ENCODE measurements at places on chromosomes 13 and 19.

DNA sequence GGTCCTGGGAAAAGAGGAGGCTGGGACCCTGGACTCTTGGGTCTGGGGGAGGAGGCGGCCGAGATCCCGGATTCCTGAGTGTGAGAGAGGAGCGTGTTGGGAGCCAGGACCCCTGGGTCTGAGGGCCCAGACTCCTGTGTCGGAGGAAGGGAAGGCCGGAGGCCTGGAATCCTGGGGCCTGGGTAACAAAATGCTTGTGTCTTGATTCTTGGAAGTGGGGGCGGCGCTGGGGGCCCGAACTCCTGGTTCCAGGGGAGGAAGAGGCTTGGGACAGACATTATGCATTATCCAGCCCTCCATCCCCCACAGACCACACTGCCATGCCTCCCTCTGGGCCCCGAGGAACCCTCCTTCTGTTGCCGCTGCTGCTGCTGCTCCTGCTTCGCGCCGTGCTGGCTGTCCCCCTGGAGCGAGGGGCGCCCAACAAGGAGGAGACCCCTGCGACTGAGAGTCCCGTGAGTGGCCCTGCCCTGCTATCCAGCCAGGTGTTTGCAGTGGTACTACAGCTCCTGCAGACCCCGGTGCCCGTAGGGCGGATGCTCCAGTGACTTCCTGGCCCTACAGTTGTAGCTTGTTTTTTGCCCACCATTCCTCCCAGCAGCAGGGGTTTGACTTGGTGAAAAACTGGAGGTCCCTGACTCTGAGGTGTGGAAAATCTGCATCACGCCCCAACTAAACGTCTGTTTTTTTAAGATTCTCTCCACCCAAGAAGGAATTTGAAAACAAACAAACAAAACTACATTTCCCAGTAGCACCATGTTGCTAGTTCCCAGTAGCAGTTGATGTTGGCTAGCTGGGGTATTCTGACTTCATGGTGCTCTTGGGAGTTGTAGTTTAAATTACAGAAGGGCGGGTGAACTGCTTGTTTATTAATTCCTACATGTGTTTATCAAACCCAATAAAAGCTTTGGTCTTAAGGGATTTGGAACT, 630 bp downstream of the NUCB1 start:
- peak; percentile 23 for DNase-seq

DNA sequence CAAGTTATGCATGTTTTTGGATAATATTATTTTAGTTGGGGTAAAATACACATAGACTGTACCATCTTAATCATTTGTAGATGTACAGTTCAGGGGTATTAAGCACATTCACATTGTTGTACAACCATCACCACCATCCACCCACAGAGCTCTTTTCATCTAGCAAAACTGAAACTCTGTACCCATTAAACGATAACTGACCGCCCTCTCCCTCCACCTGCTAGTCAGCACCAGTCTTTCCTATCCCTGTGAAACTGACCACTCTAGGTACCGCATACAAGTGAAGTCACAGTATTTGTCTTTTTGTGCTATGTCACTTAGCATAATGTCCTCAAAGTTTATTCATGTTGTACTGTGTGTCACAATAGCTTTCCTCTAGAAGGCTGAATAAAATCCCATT, 60.2 kb upstream of the GTF2F2 start:
- no peak for DNase-seq

DNA sequence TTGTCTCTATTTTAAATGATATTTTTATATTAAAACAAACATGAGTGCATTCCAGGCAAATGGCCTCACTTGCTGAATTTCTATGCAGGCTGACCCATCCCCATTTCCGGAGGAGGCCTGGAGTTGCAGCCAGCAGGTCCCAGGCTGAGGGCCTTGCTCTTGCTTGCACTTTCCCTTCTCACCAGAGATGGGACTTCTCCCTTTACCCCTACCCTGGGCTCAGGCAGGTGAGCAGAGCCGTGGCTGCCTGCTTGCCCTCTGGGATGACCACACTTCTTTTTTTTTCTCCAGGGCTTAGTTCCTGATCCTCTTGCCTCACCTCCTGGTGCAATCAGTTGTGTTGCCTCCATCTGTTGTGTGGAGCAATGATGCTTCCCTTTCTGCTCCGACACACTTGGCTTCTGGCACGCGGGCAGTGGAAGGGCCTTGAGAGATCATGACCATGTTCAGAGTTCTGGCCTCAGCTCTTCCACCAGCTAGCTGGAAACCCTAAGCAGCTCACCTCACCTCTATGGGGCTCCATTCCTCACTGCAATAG, 11.1 kb upstream of the OLFM4 start:
- DNase-seq = no peak

GRCh38 chr13:93399212-93399611, 172.6 kb downstream of the GPC6 start:
- DNase-seq = no peak

DNA sequence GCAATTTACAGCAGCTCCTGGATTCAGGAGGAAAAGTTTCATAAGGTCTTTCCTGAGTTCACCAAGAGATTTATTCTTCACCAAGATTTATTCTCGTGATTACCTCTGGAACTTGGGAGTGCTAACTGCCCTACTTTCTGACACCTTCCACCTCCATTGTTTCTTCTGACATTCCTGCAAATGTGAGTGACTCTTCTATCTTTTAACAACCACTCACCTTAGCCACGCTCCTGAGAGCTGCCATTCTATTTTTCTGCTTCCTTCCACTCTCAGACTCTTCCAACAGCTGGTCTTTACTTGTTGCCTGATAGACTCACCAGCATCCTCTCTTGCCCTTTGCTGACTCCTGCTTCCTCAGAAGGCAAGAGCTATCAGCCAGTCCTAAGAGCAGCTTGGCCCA, 11.5 kb upstream of the CBY2 start:
- DNase-seq = no peak

DNA sequence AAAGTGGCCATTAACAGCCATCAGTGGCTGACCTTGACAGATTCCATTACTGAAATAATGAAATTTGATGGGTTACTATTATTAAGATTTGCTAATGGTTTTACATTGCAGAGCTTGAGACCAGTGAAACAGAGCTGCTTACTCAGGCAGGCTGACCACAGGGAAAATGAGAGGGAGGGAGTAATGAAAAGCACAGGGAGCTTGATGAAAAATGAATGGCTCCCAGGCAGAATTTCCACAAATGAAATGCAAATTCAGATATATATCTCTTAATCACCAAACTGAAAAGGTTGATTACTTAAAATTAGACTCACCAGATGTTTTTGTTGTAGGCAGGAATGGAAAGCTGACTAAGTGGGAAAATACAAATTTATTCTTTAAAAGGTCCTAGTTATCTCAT, 36.1 kb downstream of the HTR2A start:
- no peak for DNase-seq

DNA sequence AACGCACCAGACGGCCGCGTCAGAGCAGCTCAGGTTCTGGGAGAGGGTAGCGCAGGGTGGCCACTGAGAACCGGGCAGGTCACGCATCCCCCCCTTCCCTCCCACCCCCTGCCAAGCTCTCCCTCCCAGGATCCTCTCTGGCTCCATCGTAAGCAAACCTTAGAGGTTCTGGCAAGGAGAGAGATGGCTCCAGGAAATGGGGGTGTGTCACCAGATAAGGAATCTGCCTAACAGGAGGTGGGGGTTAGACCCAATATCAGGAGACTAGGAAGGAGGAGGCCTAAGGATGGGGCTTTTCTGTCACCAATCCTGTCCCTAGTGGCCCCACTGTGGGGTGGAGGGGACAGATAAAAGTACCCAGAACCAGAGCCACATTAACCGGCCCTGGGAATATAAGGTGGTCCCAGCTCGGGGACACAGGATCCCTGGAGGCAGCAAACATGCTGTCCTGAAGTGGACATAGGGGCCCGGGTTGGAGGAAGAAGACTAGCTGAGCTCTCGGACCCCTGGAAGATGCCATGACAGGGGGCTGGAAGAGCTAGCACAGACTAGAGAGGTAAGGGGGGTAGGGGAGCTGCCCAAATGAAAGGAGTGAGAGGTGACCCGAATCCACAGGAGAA, 1.9 kb downstream of the PPP1R12C start:
- no peak for DNase-seq

DNA sequence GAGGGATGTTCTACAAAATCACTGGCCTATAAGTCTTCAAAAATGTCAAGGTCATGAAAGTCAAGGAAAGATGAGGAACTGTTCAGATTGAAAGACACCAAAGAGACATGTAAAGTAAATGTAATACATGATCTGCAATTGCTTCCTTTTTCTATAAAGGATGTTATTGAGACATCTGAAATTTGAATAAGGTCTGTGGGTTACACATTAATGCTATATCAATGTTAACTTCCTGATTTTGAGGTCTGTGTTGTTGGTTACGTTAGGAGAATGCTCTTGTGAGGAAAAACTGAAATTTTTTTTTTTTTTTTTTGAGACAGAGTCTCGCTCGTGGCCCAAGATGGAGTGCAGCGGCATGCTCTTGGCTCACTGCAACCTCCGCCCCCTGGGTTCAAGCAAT, 197.4 kb downstream of the RGCC start:
- DNase-seq = no peak
